ENCODE measurements at places on chromosomes 13 and 19. TPM values are rescaled to one million over a fixed set of nuclear protein-coding genes. Genes with fewer than 3 reads are reported as not detected.

Gene ZNF324B
- total RNA-seq = 5.7 TPM

DNA sequence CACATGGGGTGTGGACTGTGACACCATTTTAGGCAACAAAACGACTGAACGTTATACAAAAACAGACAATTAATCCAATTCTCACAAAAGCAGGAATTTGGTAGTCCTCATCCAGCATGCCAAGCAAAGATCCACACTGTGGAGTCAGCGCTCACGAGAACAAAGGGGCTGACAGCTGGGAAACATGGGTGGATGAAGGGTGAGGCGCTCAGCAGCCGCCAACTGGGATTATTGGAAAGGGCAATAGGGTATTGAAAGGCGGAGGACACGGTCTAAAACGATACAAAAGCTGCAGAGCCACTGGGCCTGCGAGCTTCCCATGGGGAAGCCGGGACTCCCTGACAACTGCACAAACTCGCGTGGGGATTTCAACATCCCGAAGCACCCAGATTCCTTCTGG, 4.7 kb upstream of the ZNF813 start:
- DNase-seq = no peak

GRCh38 chr13:48156466-48156865, 61.6 kb upstream of the MED4 start:
- no peak for DNase-seq

DNA sequence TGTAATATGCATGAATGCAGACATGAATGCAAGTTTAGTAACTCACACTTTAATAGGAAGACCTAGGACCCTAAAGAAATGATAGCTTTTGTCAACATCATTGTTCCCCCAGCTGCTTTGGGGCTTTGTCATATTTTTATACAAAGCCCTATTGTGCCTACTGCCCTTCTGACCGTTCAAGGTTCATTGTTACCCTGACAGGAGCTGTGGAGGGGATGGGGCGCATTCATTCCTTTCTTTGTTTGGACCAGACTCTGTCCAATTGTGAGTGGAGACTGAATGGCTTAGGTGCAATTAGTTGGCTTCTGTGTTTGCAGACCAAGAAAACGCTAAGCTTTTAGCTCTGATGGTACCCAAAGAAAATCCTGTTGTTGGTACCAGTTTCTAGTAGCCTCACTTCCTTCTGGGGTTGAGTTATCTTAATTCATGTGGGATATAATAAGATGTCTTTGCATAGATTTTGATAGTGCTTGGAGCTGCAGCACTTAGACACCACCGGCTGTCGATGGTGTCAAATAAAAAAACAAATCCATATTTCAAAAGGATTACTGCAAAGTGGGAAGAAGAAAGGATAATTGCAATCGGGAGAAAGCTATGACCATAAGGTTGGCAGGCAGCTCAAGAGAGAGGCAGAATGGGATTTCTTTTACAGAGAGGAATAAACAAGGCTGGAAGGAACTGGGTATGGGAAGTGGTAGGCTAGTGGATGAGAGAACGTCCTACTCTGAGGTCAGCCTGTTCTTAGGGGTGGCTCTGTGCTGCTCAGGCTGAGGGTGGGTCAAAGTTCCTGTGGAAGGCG, 133.9 kb upstream of the TMTC4 start:
- no peak for DNase-seq

Gene ZNF726
- 1.7 TPM for total RNA-seq

Gene KCTD12
- total RNA-seq = 98.7 TPM

Gene PGLYRP1
- not detected for total RNA-seq

Gene ZNF460
- 75.3 TPM for total RNA-seq

DNA sequence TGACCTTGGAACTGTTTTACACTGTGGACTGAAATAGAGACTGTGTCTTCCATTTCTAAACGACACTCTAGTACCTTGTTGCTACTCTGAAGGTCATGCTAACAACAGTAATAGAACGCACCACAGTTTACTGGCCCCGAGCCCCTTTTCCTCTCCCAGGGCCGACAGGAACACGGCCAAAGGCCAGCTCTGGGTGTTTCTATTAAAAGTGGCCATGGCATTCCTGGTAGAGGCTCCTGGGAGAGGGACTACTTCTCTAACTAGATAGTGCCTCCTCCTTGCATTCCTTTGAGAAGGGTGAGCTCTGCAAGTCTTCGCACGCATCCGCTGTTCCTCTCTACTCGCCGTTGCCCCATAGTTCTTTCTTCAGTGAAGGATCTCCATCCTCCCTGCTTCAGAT, 18.7 kb upstream of the SIAH3 start:
- no peak for DNase-seq

DNA sequence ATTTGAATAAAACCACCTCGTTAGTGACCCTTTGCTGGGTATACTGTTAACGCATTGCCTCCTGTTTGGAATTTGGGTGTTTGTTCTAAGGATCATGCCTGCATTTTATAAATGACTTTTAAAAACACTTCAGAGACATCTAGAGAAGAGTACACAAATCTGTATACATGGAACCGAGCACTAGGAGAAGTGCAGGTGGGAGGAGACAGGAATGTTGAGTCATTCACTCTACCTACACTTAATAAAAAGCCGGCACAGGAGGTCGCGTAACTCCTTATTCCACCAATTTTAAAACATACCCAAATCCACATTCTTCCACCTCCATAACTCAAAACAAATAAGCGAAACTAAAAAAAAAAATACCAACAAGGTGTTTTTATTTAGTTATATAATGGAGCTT, 48.6 kb downstream of the FGF9 start:
- DNase-seq = no peak

- no peak for DNase-seq
Measured at GRCh38 chr19:34220472-34221063, 33.8 kb upstream of the GARRE1 start.

DNA sequence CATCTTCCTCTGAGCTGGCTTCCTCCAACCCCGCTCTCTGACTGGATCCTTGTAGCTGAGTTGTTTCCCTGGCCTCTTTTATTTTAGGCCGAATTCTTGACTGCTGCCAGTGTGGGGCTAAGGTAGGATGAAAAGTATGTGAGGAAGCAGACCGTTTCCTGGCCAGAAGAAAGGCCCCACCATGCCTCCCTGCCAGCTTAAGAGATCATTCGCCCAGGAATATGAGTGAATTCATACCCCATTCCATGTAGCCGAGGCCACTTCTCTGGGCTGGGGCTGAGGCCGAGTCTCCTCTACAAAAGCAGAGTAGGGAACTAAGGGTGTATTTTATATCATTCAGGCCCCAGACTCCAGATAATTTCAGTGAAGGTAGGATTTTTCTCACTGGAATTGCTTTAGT, 32.3 kb downstream of the NFIX start:
- peak; percentile 62 for DNase-seq

GRCh38 chr19:482186-483041, 13.9 kb upstream of the MADCAM1 start:
- DNase-seq = no peak

- no peak for DNase-seq
Measured at GRCh38 chr13:66821551-66821950, 408.6 kb downstream of the PCDH9 start.

Gene PDE4A
- 12.3 TPM for total RNA-seq

GRCh38 chr13:51286135-51287002, 53.1 kb upstream of the SERPINE3 start:
- DNase-seq = peak; percentile 83

GRCh38 chr13:42280537-42280936, 8.6 kb downstream of the AKAP11 start:
- DNase-seq = no peak

Gene TMEM38A
- 3.6 TPM for total RNA-seq

DNA sequence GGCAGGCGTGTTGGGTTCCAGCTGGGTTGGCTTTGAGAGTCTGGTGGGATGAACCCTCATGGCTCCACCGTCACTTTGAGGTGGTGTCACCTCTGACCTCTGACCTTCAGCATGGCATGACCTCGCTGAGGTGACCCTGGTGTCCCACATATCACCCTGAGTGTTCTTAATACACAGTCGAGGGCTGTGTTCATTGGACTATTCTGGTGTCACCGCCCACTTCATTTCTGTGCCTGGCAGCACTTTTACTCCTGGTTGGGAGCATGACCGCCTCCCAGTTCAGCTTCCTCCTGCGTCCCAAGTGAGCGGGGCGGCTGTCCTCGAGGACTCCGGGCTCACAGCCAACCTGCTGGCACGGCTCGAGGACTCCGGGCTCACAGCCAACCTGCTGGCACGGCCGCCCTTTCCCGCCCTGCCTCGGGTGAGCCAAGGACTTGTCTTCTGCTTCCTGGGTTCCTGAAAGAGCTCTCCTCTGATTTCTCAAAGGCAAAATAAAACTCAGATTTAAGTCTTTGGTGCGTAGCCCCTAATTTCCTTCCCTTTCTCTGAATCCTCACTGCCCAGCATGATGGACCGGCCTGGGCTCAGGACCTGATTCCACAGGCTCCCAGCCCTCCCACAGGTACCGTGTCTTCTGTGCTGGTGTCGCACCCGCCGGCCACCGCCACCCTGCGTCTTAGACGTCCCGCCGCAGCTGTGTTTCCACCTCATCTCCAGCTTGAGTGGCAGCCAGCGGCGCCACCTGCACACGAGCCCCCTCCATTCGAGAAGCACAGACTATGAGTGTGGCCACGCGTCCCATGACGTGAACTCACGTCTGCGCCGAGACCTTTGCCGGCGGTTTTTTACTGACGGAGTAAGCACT, 10.4 kb downstream of the ATP4B start:
- DNase-seq = peak; percentile 96

DNA sequence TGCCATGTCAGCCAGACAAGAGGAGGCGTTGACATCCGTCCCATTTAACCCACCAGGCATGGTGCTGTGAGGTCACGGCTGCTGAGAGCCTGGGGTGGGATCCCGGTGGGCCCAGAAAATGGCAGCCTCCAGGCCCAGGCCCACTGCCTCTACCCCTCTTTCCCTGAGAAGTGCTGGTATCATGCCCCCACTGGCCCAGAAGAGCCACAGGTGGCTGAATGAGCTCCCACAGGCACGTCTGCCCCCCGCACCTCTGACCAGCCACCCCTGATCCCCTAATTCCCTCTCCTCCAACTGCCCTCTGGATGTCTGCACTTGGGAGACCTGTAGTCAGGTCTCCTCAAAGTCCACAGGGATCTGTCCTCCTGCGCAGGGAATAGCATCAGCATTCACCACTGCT, 37.3 kb upstream of the KCTD15 start:
- no peak for DNase-seq

Gene OR4F17
- not detected for total RNA-seq

- no peak for DNase-seq
Measured at GRCh38 chr19:39306075-39306474, 9.9 kb downstream of the IFNL1 start.

DNA sequence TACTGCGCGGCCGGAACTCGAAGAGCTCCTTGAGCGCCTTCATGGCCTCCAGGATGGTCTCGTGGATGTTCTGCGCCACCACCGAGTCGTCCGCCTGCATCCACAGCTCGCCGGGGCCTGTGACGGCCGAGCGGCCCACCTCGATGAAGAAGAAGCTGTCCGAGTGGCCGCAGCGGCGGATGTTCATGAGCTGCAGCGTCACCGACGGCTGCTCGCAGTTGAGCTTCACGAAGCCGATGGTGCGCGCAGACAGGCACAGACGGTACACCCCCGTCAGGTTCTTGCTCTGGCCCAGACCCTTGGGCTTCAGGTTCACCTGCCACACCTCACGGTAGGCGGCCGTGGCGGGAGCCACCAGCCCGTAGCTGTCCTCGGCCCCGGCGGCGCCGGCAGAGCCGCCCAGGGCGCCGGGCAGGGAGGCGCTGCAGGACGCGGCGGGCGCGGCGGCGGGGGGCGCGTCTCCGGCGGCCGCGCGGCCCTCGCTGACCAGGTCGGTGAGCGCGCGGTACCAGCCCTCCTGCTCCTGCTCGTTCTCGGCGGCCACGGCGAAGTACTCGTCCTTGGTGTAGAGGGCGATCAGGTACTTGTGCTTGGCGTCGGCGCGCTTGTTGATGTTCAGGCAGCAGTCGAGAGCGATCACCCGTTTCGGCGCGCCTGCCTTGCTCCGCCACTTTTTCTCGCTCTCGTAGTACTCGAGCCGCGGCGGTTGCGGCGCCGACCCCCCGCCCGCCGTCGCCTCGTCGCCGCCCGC, 1.1 kb downstream of the IRS2 start:
- peak; percentile 82 for DNase-seq

GRCh38 chr19:19443902-19444680, 38.6 kb downstream of the GATAD2A start:
- DNase-seq = no peak

- no peak for DNase-seq
Measured at GRCh38 chr13:44801990-44802389, 187.3 kb downstream of the NUFIP1 start.

Gene APOC4
- total RNA-seq = not detected

DNA sequence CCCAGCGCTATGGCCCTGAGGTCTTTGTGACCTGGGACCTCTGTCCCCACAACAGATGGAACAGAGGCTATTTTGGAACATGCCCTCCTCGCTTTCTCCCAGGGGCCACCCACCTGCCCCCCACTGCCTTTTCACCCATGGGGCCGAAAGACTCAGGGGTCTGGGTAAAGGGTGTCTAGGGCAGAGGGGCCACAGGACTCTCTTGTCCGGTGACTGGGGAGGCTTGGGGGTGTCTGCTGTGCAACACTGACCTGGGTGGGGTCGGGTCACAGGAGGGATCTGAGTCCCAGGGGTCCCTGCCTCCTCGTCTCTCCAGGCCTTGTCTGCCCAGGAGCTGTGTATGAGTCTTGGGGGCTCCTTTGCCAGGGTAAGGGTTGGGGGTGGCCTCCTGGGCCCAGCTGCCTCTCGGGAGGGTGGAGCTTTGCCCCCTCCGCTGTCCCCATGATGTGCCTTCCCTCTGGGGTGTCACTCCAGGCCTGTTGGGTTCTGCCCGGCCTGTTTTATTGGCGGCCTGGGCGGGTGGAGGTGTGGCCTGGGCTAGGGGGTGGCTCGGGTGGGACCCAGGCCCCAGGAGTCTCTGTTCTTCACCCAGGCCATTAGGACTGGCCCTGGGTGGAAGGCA, 2.1 kb downstream of the ARID3A start:
- DNase-seq = no peak

DNA sequence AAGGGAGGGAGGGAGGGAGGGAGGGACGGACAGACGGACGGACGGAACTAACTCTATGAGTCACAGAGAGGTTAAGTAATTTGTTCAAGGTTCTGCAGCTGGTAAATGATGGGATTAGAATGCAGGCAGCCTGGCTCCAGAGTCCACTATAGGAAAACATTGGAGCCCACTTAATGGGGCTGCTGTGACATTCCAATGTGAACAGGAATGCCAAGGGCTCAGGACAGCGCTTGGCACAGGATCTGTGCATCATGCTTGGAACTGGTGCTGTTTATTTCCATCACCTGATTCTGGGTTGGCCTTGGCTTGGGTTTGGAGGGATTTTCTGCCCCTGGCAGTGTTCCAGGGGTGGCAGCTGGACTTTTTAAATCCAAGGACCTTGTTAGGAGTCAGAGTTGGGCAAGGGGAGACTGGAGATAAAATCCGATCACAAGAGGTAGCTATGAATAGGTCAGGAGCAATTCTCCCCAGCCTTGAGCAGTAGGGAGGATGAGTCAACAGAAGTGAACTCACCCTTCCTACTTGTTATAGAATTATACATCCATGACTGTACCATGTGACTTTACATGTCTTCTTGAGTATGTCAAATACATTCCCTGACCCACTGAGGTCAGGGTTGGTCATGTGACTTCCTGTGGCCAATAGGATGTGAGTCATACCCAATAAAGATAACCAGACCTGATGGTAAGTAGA, 7.8 kb upstream of the HIF3A start:
- DNase-seq = no peak

Gene SSC5D
- total RNA-seq = 8.6 TPM

Data from aorta (tissue), 5 donors.